ENCODE measurements at places on chromosomes 3 and 15.

- no peak for DNase-seq
These were observed 120.1 kb downstream of the LIPC start for GRCh38 chr15:58551764-58552504.

- DNase-seq, result no peak
These were observed 215.8 kb downstream of the ROBO1 start for GRCh38 chr3:79551997-79552396.

DNA sequence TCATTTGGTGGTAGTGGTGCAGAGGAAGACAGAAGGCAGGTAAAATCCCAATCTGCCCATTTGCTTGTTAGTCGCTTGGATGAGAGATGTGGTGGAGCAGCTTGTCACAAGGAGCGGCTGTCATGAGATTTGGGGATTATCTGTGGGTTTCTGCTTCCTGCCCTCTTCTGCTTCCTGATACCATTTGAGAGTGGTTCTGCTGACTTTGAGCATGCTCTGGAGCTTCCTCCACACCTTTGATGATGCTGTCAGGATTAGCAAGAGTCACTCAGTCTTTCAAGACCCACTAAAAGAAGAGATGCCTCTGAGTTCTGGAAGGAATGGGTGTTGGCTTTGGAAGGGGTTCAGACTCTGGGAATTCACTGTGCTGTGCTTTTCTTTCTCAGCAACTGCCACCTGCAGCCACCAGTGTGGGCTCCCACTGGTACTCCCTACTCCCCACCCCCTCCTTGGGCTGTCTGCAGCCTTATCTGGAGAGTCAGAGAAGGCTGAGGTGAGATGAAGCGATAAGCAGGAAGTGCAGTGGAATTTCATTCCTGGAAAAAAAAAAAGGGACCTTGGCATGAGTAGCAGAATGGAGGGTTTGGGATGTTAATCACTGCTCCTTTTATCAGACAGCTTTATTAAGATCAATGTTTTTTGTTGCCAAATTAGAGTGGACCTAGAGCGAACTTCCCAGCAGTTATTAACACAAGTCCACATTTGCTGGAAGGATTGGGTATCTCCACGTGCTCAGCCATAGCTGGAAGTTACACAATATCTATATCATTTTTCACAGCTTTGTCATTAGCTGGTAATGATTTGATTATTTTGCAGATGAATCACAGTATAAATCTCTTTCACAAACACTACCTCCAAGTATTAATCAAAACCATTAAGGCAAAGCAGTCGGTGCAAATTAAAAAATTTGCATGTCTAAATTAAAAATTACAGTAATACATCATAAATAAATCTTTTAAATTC, 233.0 kb upstream of the SATB1 start:
- DNase-seq, result no peak

GRCh38 chr3:117756563-117756962, 1047.0 kb downstream of the TUSC7 start:
- DNase-seq, result no peak

DNA sequence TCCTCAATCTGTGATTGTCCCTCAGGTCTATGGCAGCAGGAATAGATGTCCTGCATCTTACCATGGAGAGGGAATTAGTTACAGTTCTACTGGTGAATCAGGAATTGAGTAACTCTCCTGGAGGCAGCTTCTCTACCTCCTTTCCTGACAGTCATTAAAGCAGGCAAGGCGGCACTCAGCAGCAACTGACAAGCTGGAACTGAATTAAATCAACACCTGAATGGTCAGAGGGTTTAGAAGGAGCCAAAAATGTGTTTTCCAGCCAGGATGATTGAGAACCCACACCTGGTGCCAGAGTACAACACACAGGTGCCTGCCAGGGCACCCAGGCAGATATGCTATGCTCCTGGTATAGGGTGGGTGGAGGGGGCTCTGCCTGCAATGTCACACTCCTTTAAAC, 43.1 kb upstream of the TIPARP start:
- no peak for DNase-seq

DNA sequence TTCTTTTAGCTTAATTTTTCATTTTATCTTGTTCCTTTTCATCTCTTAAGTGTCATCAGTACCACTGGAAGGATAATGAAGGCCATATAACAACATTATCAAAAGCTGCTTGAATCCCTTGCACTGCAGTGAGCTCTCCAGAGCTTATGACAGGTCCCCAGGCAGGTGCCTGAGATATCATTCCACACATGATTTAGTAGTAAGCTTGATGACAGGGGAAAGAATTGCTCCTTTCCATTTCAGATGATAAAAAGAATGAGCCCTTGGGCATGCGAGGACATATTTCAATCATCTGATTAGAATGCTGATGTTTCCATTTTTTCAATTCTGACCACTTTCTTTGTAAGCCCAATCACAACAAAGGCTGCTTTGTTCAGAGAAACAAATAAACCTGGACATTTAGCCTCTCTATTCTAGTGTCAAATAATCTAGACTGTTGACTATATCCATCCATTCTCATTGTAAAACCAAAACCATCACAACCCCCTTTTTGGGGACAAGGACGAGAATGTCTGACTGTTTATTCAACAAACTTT, 567.8 kb downstream of the IGSF11 start:
- DNase-seq, result no peak
